Fibroblast of mammary gland (primary cell): ENCODE measurements at places on chromosomes 12 and 14.

- DNase-seq = no peak
Observed at GRCh38 chr14:72352012-72352411, 419.8 kb downstream of the RGS6 start.

DNA sequence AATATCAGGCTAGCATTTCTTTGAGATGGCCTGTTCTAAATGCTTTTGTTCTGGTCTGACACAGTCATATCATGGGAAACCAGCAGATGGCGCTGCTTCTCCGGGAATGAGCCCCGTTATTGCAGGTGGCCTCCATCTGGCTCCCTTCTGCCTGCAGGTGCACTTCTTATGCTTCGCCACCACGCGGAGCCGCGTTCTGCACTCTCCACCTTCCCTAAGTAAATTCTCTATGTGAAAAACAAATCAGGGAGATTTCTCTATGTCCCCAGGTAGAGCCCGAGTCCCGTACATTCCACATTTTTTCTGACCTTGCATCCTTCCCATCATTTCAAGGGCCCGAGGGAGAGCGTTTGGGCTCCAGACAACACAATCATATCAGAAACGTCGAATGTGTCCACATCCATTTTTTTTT lies 26.2 kb downstream of the GLRX5 start:
- peak; percentile 82 for DNase-seq

- DNase-seq = no peak
Observed at GRCh38 chr12:66290716-66291200, 11.5 kb upstream of the HELB start.

- DNase-seq = no peak
Observed at GRCh38 chr14:24629521-24629920, 4.5 kb downstream of the GZMB start.

DNA sequence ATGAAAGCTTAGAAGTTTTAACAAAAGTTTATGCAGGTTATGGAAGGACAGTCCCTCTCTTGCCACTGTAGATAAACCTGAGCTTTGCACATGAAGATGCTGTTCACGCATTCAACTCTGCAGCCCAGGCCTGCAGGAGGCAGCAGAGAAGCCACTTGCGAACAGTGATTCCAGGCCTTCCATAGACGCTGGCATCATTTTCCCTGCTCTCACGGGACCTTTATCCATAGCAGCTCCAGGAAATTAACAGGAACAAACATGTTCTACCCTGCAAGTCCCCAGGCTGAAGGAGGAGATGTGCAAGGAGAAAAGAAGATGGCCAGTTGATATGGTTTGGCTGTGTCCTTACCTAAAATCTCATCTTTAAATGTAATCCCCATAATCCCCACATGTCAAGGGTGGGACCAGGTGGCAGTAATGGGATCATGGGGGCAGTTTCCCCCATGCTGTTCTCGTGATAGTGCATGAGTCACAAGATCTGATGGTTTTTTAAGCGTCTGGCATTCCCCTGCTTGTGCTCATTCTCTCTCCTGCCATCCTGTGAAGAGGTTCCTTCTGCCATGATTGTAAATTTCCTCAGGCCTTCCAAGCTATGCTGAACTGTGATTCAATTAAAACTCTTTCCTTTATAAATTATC lies 2.0 kb downstream of the ERP27 start:
- DNase-seq = peak; percentile 10

DNA sequence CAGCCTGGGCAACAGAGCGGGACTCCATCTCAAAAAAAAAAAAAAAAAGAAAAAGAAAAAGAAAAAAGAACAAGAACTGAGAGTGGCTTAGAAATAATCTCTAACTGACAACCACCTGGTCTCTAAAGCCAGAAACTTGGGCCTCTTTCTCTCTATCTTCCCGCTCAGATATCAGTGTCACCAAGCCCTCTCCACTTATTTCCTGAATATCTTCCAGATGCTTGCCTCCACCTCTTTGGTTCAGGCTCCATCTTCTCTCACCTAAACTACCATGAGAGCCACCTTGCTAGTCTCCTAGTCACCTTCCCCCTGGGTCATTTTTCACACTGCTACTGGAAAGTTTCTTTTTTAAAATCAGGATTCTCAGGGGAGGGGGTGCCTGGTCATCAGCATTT lies 1.8 kb upstream of the TM9SF1 start:
- no peak for DNase-seq

DNA sequence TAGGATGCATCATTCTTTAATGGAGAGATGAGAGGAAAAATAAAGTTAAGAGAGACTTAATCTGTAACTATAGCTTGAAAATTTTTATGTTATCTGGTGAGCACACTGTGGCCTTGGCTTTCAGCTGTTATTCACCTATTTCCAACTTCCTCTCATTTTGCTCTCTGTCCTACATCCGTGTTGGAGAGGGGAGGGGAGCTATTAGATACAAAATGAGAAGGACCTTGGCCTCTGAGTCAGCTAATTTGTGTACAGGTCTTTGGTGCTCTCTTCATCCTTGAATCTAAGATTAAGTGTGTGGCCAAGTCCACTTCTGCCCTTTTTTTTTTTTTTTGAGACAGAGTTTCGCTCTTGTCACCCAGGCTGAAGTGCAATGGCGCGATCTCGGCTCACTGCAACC lies 887 bp upstream of the APOBEC1 start:
- DNase-seq = no peak

DNA sequence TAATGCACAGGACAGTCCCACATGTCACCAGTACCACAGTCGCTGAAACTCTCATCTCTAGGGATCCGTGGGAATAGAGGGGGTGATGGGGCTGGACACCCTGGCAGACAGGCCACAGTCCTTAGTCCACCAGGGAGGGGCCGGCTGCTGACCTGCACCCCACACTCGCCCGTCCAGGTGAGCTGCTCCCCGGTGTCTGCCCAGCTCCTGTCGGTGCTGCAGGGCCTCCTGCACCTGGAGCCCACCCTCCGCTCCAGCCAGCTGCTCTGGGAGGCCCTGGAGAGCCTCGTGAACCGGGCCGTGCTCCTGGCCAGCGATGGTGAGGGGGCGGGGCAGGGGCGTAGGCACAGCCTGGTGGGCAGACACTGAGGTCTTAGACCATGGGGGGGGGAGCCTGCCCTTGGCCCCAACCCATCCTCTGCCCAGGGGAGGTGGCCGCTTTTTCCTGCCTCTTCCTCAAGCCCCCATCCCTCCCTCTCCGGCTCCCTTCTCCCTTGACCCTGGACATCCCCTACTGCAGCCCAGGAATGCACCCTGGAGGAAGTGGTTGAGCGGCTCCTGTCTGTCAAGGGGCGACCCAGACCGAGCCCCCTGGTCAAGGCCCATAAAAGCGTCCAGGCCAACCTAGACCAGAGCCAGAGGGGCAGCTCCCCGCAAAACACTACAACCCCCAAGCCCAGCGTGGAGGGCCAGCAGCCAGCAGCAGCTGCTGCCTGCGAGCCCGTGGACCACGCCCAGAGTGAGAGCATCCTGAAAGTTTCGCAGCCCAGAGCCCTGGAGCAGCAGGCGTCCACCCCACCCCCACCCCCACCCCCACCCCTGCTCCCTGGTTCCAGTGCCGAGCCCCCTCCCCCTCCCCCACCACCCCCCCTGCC lies 17.1 kb upstream of the ADSS1 start:
- DNase-seq = no peak

DNA sequence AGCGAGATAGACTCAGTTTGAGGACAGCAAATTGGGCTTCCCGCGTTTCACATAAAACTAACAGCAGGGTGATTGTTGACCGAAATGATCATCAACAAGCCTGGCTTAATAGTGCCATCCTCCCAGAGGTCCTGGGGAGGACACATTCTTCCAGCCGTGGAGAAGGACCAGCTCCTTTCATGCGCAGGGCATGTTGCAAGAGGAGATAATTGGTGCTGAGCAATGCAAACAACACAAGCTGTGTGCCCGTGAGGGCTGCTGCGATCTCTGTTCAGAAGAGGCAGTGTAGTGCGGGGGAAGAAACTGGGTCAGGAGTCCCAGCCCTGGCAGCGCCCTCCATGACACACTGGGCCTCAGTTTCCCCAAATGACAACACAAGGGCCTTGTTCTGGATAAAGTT lies 54.3 kb downstream of the CCDC85C start:
- no peak for DNase-seq

- DNase-seq = no peak
Observed at GRCh38 chr14:56124327-56124726, 6.1 kb downstream of the PELI2 start.

GRCh38 chr14:99511421-99512109 lies 30.4 kb downstream of the CCNK start:
- peak; percentile 9 for DNase-seq

DNA sequence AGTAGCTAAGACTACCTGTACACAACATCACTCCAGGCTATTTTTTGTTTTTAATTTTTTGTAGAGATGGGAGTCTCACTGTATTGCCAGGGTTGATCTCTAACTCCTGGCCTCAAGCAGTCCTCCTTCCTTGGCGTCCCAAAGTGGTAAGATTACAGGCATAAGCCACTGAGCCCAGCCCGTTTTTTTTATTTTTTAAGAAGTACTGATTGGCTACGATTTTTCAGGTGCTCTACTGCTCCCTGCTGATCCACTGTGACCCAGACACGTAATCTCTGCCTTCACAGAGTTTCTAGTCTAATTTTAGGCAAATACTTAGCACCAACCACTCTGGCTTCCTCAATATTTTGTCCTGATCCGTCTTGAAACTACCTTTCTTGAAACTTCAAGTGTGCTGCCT lies 4.3 kb upstream of the STRN3 start:
- no peak for DNase-seq

DNA sequence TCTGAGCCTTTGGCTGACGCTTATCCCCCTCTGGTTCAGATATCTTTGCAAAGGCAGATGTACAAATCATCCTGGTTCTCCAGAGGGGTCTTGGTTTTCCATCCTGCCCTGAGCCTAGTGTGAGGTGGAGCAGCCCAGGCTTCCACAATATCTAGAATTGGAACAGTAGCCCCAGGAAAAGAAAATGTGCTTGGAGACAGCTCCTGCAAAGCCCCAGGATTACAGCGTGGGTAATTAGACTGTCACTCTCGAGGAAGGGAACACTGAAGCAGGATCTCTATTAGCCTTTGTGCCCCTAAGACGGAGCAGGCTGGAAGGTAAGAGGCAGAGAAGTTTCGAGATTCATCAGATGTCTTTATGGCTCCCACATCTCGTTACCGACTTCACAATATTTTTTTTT lies 59.4 kb downstream of the TMEM132C start:
- no peak for DNase-seq

- no peak for DNase-seq
Observed at GRCh38 chr12:116318576-116319232, 41.2 kb upstream of the MED13L start.

GRCh38 chr14:42504433-42504832 lies 897.8 kb downstream of the LRFN5 start:
- peak; percentile 6 for DNase-seq

GRCh38 chr12:14612898-14613445 lies 45.3 kb upstream of the PLBD1 start:
- no peak for DNase-seq

- no peak for DNase-seq
Observed at GRCh38 chr12:97203408-97203807, 259.2 kb upstream of the RMST start.

- peak; percentile 68 for DNase-seq
Observed at GRCh38 chr14:58426670-58427280, 556 bp downstream of the TIMM9 start.

- DNase-seq = peak; percentile 97
Observed at GRCh38 chr12:68331869-68332727, at the start of gene MDM1. Gene MDM1 (minus strand): TSS chr12:68332362. CDS start chr12:68332245, 117 bp downstream.

- DNase-seq = no peak
Observed at GRCh38 chr12:116697716-116698115, 40.2 kb downstream of the SPRING1 start.

DNA sequence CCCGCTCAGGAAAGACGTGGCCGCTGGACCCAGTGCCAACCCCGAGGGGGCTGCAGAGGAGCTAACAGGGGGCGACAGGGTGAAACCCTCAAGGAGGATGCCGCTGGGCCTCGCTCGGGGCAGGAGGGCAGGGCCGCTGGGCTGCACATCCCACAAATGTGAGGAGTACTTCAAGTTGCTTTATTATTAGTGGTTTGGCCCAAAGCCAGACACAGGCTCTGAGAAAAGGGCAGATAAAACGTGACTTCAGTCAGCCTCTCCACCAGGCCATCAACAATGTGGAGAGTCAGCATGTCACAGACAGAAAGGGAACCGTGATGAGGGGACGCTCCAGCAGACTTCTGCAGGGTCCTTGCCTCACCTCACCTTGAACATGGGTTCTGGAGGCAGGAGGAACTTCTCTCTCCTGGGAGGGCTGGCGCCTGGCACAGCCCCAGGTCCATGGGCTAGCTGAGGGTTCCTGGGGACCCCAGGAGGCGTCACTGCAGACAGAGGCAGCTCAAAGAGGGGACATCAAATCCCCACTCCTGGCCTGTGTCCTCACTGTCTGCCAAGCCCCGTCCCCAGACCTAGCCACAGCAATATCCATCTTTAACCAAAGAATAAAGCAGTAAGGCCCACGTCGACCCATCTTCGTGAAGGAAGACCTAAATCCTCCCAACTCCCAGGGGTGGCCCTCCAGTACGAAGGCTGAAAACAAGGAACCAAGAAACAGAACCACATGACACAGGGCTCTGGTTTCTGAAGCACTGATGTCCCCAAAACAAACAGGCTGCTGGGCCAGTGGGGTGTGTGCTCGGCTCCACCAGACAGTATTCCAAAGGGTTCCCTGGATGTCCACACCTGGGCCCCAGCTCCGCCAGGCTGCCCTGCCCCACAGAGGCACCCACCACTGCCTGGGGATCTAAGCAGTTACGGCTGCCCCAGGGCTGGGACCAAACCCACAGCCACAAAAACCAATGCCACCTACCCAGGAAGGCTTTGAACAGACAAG lies 35.1 kb downstream of the CCDC85C start:
- DNase-seq = no peak

GRCh38 chr14:73293782-73294781 lies 56.8 kb downstream of the PAPLN start:
- peak; percentile 20 for DNase-seq

- peak; percentile 85 for DNase-seq
Observed at GRCh38 chr12:46459111-46459510, 86.5 kb upstream of the SLC38A2 start.

GRCh38 chr12:507391-507796 lies 47.7 kb downstream of the B4GALNT3 start:
- DNase-seq = no peak

DNA sequence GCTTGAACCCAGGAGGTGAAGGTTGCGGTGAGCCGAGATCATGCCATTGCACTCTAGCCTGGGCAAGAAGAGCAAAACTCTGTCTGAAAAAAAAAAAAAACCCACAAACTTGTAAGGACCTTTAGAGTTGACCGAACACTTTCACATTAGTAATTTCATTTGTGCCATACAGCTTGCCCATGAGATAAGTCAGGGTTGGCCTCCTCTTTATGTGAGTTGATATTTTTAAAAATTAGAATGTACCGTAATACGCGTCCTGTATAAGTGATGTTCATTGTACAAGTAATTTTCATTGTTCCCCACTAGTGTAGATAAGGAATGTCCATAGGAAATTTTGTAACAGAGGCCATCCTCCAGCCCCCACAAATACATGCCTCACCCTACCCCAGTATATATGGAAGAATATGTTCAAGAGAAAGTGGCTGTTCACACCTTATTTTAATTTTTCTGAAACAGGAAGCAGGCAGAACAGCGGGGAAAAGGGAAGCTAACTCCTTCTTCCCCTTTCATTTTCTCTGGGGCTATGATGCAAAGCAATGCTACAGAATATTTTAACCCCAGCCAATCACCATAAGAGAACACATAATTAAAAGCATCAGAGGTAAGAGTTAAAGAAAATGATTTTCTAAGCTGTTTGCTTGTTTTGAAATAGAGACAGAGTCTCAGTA lies 31.9 kb upstream of the HIF1A start:
- no peak for DNase-seq
